ENCODE measurements at places on chromosomes 5 and 9.

- DNase-seq = no peak
These were observed 151.6 kb downstream of the MACIR start for GRCh38 chr5:103410172-103410571.

- DNase-seq = no peak
These were observed 18.3 kb downstream of the MEGF10 start for GRCh38 chr5:127308945-127309344.

- no peak for DNase-seq
These were observed 548.8 kb downstream of the EFNA5 start for GRCh38 chr5:107121793-107122519.

- DNase-seq = peak; percentile 83
These were observed 26.1 kb upstream of the ANXA2R start for GRCh38 chr5:43065948-43066798.

- peak; percentile 30 for DNase-seq
These were observed 581 bp upstream of the C9orf40 start for GRCh38 chr9:74953235-74953751.

- DNase-seq = no peak
These were observed 417.1 kb downstream of the CSNK1G3 start for GRCh38 chr5:123929055-123929474.

DNA sequence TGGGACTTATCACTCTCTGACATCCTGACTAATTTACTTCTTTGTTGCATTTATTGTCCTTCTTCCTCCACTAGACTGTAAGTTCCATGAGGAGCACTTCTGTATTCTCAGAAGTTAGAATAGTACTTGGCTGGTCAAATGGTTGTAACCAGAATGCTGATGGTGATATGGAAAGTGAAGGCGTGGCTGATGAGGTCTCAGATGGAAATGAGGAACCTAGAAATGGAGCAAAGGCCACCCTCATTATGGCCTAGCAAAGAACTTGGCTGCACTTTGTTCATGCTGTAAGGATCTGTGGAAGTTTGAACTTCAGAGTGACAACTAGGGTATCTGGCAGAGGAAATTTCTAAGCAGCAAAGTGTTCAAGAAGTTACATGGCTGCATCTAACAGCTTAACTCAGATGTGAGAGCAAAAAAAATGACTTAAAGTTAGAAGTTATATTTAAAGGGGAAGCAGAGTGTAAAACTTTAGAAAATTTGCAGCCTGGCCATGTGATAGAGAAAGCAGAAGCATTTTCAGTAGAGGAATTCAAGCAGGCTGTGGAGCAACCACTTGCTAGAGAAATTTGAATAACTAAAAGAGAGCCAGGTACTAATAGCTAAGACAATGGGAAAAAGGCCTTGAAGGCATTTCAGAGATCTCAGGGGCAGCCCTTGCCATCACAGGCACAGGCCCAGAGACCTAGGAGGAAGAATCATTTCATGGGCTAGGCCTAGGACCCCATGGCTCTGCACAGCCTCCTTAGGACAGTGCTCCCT lies 14.9 kb upstream of the SLC22A5 start:
- DNase-seq = no peak

- no peak for DNase-seq
These were observed 320.0 kb downstream of the FBXL17 start for GRCh38 chr5:108061941-108062340.

DNA sequence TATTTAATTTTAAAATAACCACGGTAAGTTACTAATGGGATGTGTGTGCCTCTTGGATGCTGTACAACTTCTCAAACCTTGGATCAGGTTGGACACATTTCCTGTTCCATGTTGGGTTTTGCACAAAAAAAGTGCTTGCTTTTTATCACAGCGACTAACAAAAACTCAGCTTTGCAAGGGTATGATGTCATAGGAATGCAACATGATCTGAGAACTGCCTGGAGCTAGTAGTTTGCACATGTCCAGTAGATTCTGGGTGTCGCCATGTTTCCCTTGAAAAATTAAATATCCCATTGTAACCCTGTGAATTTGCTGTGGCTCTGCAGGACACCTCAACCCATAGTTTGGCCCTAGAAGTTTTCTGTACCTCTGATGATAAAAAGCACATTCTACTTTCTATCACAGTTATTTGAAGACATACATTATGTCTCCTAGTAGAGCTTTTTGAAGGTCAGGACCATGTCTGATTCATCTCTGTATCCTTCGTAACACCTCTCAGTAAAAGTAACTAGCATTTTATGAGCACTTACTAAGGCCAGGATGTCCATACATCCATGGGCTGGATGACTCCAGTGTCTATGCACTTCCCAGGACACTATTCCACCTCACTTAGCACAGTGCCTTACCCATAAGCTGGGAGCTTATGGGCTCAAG lies 11.5 kb upstream of the FRMPD1 start:
- DNase-seq = no peak
